ENCODE measurements at places on chromosomes 1 and 21.

DNA sequence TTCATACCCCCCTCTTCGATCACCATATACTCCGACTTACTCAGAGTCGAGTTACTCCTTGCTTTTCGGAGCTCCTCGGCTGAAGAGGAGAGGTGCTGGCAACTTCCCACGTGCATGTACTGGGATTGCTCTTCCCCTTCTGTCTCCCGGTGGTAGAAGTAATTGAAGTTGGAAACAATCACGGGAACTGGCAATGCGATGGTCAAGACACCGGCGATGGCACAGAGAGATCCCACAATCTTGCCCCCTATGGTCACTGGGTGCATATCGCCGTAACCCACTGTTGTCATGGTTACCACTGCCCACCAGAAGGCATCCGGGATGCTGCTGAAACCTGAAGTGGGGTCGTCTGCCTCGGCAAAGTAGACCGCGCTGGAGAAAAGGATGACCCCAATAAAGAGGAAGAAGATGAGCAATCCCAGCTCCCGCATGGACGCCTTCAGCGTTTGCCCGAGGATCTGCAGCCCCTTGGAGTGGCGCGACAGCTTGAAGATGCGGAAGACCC lies 1.5 kb downstream of the KCNA3 start:
- DNase-seq = no peak

GRCh38 chr21:42683371-42684108 lies 30.1 kb downstream of the PDE9A start:
- no peak for DNase-seq

DNA sequence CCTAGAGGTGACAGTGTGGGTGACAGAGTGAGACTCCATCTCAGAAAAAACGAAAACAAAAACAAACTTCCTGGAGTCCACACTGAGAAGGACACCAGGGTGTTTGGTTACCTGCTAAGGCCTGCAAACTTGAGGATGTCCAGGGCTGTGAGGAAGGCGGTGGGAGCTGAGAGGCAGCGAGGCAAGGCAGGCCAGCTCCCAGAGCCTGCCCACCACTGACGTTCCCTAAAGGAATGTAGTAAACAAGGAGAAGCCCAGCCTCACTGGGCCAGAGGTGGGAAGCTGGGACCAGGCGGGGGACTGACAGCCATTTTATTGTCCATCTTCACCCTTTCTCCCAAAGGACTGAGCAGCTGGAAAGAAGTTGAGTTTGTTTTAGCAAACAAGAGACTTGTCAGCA lies 24.1 kb downstream of the SHISA4 start:
- no peak for DNase-seq

GRCh38 chr21:42492201-42492600 lies 3.8 kb downstream of the RSPH1 start:
- no peak for DNase-seq
